ENCODE measurements at places on chromosomes 7 and 10.

DNA sequence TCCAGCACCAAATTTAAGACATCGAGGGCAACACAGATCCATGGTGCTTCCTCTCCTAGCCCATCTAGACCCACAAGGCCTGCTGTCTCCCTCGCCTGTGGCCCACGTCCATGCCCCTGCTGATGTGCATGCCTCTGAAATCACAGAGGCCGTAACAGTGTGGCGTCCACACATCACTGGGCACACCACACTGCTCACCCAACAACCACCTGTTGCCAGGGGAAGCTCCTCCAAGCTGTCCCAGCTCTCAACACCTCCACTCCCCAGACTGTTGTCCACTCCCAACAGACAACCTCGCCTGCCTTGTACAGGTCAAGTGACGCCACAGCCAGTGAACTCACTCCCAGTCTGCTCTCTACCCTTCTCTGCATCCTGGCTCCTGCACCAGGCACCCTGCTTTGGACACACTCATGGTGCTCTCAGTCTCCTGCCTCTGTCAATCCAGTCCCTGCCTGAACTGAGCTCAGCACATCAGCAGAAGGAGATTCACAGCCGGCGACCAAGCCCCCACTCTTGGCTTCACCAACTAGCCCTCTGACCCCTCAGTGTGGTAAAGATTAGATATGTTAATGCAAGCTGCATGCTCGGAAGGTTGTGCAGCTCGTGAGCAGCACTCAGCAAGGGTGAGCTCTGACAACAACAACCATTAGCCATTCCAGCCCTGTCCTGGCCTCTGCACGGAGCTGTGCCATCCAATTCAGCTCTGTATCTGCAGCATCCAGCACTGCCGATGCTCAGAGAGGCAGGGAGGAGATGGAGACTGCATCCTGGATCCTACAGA, 197.0 kb downstream of the TNS3 start:
- no peak for DNase-seq

GRCh38 chr7:36668080-36668479, 56.2 kb downstream of the AOAH start:
- no peak for DNase-seq

- DNase-seq = no peak
Observed at GRCh38 chr7:142598297-142598696, 151.0 kb upstream of the PRSS1 start.

- peak; percentile 71 for DNase-seq
Observed at GRCh38 chr7:148503900-148504487, 86.6 kb upstream of the C7orf33 start.

- DNase-seq = no peak
Observed at GRCh38 chr7:127536741-127537140, 48.7 kb downstream of the GCC1 start.

- DNase-seq = no peak
Observed at GRCh38 chr10:8085251-8085650, 30.8 kb downstream of the GATA3 start.

- no peak for DNase-seq
Observed at GRCh38 chr7:121109145-121109544, 120.6 kb downstream of the CPED1 start.

Measured in fibroblast of the aortic adventitia (primary cell).